Activated naive CD4-positive, alpha-beta T cell treated with anti-CD3 and anti-CD28 coated beads for 36 hours (primary cell): ENCODE measurements at places on chromosomes 3 and 15.

DNA sequence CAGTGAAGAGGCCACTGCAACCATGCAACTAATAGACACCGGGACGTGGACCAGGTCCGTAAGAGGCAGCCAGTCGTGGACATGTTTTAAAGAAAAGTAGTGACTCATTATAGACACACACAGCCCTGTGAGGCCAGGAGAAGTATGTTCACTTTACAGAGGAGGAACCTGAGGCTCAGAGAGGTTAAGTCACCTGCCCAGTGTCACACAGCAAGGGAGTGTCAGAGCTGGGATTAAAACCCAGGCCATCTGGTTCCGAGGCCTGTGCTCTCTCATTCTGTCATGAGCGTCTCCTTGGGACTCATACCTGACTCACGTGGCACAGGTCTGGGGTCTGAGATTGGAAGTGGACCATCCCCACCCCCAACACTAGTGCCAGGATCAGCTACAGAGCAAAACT lies 28.1 kb upstream of the GRIP2 start:
- no peak for DNase-seq

- DNase-seq = peak; percentile 34
These were observed 4.9 kb upstream of the CHSY1 start for GRCh38 chr15:101256757-101257156.

DNA sequence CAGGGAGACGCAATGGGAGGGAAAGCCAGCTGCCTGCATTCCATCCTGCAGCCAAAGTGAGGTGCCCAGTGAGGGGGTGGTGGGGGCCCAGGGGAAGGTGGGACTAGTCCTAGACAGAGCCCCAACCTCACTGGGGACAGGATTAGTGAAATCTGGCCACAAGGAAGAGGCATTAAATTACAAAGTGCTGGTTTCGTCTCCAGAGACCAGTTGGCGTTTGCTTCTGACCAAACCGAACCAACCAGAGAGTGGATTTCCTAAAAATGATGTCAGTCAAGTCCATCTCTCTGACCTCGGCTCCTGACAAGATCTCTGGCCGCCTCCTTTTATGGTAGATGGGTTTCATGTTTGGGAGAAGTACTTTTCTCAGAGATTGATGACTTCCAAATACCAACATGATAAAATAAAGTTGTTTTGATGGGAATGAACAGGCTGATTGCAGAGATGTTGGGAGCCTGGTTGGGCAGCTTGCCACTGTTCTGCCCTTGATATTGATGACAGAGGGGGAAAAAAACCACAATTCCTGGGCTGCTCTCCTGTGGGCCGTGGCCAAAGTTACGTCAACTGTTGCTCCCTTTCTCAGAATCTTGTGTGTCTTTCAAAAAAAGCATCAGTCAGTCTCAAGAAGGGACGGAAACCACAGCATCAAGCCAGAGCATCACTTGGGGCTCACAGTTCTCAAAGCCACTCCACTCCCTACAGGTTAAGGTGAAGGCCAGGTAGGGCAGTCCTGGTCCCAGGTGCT lies 24.6 kb downstream of the ITGA11 start:
- no peak for DNase-seq

- no peak for DNase-seq
These were observed 137.8 kb upstream of the CBLB start for GRCh38 chr3:106006571-106006970.

DNA sequence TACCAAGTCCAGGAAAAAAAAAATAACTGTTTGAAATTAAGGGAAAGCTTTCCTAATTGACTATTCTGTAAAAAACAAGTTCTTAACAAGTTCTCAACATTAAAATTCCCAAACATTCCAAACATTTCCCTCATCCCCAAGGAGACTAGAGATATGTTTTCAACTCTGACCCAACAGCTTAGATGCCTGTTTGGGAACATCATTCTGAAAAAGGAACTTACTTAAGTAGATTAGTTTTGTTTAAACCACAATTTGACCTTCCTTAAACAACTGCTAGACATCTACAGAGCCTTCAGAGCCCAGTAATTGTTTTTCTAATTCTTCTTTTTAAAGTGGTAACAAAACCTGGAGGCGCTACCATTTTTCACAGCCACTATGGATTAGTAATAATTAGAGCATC lies 12.8 kb downstream of the UBR1 start:
- no peak for DNase-seq

DNA sequence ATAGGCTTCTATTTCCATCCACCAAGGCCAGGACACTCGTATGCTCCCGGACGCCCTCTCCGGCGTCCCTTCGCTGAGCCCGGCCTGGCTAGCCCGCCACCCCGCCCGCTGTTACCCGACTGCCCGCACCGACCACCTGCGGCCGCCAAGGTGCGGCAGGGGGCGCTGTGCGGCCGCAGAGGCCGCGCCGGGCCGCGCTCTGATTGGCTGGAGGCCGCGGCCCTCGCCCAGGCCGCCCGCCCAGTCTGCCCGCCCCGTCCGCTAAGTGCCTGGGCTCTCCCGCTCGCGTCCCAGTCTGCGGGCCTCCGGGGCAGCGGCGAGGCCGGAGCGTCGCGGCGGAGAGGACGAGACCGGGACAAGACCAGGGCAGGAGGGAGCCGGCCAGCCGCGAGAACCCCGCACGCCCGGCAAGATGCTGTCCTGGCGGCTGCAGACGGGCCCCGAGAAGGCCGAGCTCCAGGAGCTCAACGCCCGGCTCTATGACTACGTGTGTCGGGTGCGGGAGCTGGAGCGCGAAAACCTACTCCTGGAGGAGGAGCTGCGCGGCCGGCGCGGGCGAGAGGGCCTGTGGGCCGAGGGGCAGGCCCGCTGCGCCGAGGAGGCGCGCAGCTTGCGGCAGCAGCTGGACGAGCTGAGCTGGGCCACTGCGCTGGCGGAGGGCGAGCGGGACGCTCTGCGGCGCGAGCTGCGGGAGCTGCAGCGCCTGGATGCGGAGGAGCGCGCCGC lies at the start of gene SYNM:
Gene SYNM (plus strand): TSS at position 293 of the 726 bp plus-strand sequence. CDS start 120 bp downstream, at position 413.
- DNase-seq = peak; percentile 45
